ENCODE measurements at places on chromosomes 1 and 21. TPM values are rescaled to one million over a fixed set of nuclear protein-coding genes. Genes with fewer than 3 reads are reported as not detected.

- H3K27me3 ChIP-seq, result no peaks in the 10 kb centered on the region
- H3K4me3 ChIP-seq, result no peak overlapping the region
- no peak for DNase-seq
- peaks cover 11% of the 10 kb centered on the region for H3K4me1 ChIP-seq
Observed at GRCh38 chr1:51415963-51416362, 85.6 kb upstream of the TTC39A start.

DNA sequence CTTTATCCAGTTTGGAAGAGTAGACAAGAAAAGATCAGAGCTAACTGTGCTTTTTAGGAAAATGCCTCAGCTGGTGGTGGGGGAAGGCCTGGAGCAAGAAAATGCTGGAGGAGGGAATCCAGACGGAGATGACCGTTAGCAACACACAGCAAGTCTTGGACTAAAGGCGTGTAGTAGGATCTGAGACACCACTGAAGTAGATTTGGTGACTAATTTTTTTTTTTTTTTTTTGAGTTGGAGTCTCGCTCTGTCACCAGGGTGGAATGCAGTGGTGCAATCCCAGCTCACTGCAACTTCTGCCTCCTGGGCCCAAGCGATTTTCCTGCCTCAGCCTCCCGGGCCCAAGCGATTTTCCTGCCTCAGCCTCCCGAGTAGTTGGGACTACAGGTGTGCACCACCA lies 41.2 kb downstream of the LPAR3 start:
- H3K4me1 ChIP-seq, result peaks cover 30% of the 10 kb centered on the region
- DNase-seq, result no peak
- H3K4me3 ChIP-seq, result no peak overlapping the region
- H3K36me3 ChIP-seq, result no peaks in the 10 kb centered on the region
- H3K27me3 ChIP-seq, result no peaks in the 10 kb centered on the region
- no peak overlapping the region for H3K27ac ChIP-seq

Gene FAM72A
- 33.9 TPM for total RNA-seq

Gene SHC1
- total RNA-seq, result 72.7 TPM

DNA sequence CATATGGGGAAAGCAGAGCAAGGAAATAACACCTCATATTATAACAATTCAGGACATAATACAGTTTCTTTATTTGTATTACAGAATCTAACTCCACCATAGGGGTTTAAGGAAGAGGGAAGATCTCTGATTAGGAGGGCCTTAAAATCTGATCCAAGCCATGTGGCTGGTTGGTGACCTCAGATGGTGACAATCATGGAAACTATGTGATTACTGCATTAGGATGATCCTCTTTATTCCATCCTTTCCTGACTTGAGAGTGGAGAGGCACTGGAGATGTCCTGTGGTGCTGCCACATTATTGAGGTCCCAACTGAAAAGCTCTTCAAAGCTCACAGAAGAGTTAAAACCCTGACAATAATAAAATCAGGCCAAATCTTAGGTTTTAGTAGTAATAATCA lies 168.1 kb upstream of the BEND5 start:
- H3K36me3 ChIP-seq, result no peaks in the 10 kb centered on the region
- no peaks in the 10 kb centered on the region for H3K4me1 ChIP-seq
- peaks cover 9% of the 10 kb centered on the region for H3K27me3 ChIP-seq
- no peak for DNase-seq
- H3K4me3 ChIP-seq, result no peak overlapping the region

Gene NTRK1
- total RNA-seq, result 1.4 TPM

Gene ANKRD35
- 0.12 TPM for total RNA-seq

- no peak for DNase-seq
- no peak overlapping the region for H3K4me3 ChIP-seq
- peaks cover 5% of the 10 kb centered on the region for H3K36me3 ChIP-seq
- H3K27ac ChIP-seq, result no peak overlapping the region
Observed at GRCh38 chr1:955474-955873, 3.6 kb downstream of the NOC2L start.

GRCh38 chr1:63143482-63143881 lies 178.9 kb upstream of the FOXD3 start:
- no peaks in the 10 kb centered on the region for H3K4me1 ChIP-seq
- no peak for DNase-seq
- no peak overlapping the region for H3K27ac ChIP-seq

DNA sequence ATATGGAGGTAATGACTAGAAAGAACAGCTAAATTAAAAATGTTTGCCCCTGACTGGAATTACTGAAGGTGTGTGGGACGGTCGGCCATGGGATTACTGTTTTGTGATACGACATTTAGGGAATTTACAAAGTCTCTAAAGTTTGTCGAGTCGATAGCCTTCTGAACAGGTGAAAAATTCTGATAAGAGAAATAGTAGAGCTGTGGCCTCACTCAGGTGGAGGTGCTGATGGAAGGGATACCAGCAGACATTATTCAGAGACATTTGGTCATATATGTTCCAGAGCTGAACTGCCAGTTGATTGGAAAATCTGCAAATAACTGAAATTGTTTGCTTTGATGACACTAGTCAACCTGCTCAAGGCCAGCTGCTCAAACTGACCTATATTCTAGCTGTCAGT lies 71.1 kb downstream of the ADCY10 start:
- H3K36me3 ChIP-seq, result no peaks in the 10 kb centered on the region
- DNase-seq, result no peak
- no peaks in the 10 kb centered on the region for H3K4me1 ChIP-seq
- H3K27me3 ChIP-seq, result peaks cover 8% of the 10 kb centered on the region

GRCh38 chr21:45562965-45563364 lies 20.7 kb upstream of the SLC19A1 start:
- no peak for DNase-seq
- H3K4me1 ChIP-seq, result no peaks in the 10 kb centered on the region
- H3K36me3 ChIP-seq, result no peaks in the 10 kb centered on the region
- no peak overlapping the region for H3K4me3 ChIP-seq
- H3K27ac ChIP-seq, result no peak overlapping the region

DNA sequence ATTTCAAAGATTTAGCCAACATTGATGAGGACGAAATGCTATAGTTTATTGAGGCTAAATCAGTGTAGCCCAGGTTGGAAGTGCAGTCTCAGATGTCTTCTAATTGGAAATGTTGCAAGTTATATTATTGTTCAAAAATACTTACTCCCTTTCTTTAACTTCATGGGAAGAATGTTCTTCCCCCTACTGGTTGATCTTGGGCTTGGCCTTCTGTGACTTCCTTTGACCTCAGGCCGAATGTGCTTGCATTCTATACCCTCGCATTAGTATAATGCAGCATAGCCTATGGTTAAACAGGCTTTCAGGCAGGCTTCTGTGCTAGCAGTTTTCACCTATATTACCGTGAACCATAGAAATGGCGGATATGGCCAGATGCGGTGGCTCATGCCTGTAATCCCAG lies 77.3 kb downstream of the RPE65 start:
- H3K27ac ChIP-seq, result no peak overlapping the region
- H3K36me3 ChIP-seq, result no peaks in the 10 kb centered on the region
- no peak for DNase-seq
- H3K4me1 ChIP-seq, result no peaks in the 10 kb centered on the region
- H3K4me3 ChIP-seq, result no peak overlapping the region

- no peak overlapping the region for H3K4me3 ChIP-seq
- peaks cover 6% of the 10 kb centered on the region for H3K27me3 ChIP-seq
- DNase-seq, result no peak
- H3K36me3 ChIP-seq, result no peaks in the 10 kb centered on the region
Observed at GRCh38 chr1:20071416-20071815, 1.4 kb downstream of the PLA2G5 start.

DNA sequence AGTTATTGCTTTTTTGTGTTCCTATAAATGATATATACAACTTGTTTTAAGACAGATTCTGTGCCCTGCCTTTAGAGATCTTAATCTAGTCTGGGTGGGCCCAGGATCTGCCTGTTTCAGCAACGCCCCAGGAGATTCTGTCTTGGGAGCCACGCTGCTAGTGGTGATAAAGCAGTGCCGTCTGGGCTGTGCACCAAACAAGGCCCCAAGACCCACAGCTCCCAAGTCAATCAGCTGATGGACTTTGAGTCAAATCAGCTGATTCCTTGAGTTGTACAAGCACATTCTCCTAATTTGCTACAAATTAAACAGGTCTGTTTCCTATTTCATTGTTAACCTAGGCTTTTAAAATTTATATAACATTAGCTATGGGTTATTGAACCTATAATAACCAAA lies 15.7 kb upstream of the SLC44A3 start:
- H3K4me3 ChIP-seq, result no peak overlapping the region
- H3K27ac ChIP-seq, result no peak overlapping the region
- no peaks in the 10 kb centered on the region for H3K36me3 ChIP-seq
- H3K4me1 ChIP-seq, result peaks cover 7% of the 10 kb centered on the region
- no peak for DNase-seq

DNA sequence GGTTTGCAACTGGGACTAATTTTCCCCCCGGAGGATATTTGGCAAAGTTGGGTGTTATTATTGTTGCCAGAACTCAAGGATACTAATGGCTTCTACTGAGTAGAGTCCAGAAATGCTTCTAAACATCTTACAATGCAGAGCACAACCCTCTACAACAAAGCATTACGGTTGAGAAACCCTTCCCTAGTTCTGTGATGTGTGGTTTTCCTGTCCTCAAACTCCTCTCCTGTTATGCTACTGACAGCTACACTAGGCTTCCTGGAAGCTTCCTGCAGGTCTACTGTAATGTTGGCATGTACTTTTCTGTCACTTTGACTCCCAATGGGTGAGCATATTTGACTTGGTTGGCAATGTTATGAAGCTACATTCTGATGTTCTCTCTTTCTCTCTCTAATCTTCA lies 1656.9 kb downstream of the MRPL39 start:
- no peaks in the 10 kb centered on the region for H3K36me3 ChIP-seq
- H3K4me3 ChIP-seq, result no peak overlapping the region
- DNase-seq, result no peak
- no peaks in the 10 kb centered on the region for H3K27me3 ChIP-seq

DNA sequence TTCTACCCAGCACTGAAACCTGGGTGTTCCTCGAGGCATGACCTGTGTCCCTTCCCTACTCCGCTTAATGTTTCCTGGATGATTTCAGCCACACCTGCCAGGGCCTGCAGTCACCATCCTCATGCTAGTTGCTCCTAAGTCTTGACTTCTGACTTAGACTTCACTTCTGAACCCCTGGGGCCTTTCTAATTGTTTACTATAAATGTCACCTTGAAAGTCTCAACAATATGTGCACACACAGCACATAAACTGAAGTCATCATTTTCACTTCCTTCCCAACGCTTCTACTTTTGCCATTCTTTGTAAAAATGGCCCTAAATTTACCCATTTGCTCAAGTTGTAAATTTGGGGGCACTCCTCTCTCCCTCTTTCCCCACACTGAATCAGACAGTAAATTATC lies 141.1 kb downstream of the DYRK1A start:
- H3K4me3 ChIP-seq, result no peak overlapping the region
- peaks cover 25% of the 10 kb centered on the region for H3K36me3 ChIP-seq
- H3K4me1 ChIP-seq, result peaks cover 25% of the 10 kb centered on the region
- no peak for DNase-seq
- no peak overlapping the region for H3K27ac ChIP-seq
- no peaks in the 10 kb centered on the region for H3K27me3 ChIP-seq

Gene FCRL2
- not detected for total RNA-seq

Gene NEGR1
- total RNA-seq, result not detected

- H3K27me3 ChIP-seq, result peaks cover 14% of the 10 kb centered on the region
- no peak for DNase-seq
- no peaks in the 10 kb centered on the region for H3K36me3 ChIP-seq
- H3K27ac ChIP-seq, result no peak overlapping the region
- peaks cover 15% of the 10 kb centered on the region for H3K4me1 ChIP-seq
- H3K4me3 ChIP-seq, result no peak overlapping the region
Observed at GRCh38 chr1:234489698-234490077, 10.7 kb upstream of the TARBP1 start.

DNA sequence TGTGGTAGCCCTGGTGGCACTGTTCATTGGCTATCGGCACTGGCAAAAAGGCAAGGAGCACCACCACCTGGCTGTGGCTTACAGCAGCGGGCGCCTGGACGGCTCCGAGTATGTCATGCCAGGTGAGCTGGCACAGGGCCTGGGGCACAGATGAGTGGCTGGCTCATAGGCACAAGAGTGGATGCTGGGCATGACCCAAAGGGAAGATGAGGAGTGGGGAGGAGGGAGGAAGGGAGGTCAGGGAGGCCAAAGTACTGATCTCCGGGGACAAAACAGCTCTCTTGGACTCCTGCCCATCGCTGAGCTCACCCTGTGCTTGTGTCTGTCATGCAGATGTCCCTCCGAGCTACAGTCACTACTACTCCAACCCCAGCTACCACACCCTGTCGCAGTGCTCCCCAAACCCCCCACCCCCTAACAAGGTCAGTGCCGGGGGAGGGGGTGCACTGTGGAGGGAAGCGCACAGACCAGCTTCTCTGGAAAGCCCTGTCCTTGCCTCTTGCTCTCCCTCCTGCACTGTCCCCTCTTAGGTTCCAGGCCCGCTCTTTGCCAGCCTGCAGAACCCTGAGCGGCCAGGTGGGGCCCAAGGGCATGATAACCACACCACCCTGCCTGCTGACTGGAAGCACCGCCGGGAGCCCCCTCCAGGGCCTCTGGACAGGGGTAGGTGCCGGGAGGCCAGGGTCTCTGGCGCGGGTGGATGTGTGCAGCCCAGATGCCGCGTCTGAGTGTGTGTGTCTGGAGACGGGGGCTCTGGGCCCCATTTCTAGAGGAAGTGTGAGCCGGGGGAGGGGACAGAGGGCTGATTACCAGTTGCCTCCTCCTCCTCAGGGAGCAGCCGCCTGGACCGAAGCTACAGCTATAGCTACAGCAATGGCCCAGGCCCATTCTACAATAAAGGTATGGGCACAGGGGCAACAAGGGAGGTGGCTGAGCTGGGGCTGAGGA lies 7.3 kb upstream of the LRRC71 start:
- H3K4me3 ChIP-seq, result no peak overlapping the region
- no peak for DNase-seq
- no peaks in the 10 kb centered on the region for H3K36me3 ChIP-seq
- H3K27ac ChIP-seq, result no peak overlapping the region
- H3K4me1 ChIP-seq, result no peaks in the 10 kb centered on the region
